ENCODE measurements at places on chromosomes 16 and 17.
A peak's percentile ranks its signal among the peaks of the same experiment; 100 is the strongest.

DNA sequence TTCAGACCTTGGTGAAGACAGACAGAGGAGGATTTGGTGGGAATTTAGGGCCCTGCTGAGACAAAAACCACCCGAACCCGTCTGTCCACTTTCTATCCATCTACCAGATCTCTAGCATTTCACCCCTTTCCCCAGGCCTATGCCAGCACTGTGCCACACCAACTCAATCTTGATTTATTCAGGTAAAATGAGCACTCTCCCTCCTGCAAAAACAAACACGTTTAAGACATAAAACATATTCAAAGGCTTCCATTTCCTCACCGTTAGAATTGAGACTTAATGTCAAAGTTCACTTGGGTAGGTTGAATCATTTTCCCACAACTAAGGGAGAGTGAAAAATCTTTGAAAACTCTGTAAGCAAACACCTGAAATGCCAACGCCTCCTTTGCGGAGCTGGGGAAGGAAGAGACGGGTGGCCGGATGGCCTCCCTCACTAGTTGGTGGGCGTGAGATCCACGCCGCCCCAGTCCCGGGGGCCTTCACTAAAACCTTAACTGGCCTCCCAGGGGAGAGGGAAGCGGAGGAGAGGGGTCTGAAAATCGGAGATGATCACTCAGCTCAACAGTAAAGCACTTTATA, 862 bp downstream of the DCAKD start:
- DNase-seq: peak; percentile 43

- no peak for DNase-seq
These were observed 4.7 kb downstream of the ITGAE start for GRCh38 chr17:3796110-3796821.

DNA sequence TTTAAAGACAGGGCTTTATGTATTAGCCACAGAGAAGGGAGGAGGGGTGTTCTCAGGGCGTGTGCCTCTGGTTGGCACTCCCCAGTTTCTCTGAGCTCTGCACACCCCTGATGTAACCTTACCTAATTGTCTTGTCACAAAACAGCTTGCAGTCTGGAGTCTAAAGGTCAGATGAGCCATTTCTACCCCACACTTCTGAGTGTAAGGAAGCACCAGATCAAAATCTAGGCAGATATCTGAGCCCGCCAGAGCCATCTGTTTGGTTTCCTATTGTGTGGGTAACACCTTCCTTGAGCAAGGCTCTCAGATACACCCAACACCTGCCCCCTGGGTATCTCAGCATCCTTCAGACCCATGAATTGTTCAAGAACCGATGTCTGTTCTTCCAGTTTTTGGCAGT, 15.5 kb downstream of the CDH1 start:
- peak; percentile 81 for DNase-seq

DNA sequence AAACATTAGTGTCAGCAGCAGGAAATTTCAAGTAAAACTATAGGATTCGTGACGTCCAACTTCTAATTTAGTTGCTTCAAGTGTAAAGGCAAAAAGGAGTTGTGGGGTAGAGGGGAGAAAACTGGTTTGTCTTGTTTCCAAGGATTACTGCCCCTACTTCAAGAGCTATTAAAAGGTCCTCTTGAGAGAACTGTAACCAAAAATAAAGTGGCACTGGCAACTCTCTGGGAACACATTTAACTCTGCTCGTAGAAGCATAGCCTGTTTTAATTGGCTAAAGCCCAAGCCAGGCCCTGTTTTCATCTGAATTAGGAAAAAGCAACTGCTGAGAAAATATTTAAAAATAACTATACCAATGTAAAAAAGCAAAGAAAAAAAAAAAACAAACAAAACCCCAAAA, 51.8 kb upstream of the AKAP1 start:
- DNase-seq: no peak
